Skeletal muscle tissue (tissue), 5 donors: ENCODE measurements at places on chromosomes 7 and 10. TPM values are rescaled to one million over a fixed set of nuclear protein-coding genes. Genes with fewer than 3 reads are reported as not detected.

Gene HOGA1
- 1.6 TPM for total RNA-seq

Gene ASZ1
- not detected for total RNA-seq

Gene OGDHL
- 0.52 TPM for total RNA-seq

Gene PRKG1
- total RNA-seq, result 44.9 TPM

Gene KIAA1549
- 4.2 TPM for total RNA-seq

Gene RHOBTB1
- 29.2 TPM for total RNA-seq

Gene PSD
- total RNA-seq, result 3.7 TPM

Gene NPSR1
- total RNA-seq, result 1.6 TPM

Gene H2AZ2
- 96.0 TPM for total RNA-seq

Gene GDF10
- 1.0 TPM for total RNA-seq

Gene UBN2
- 11.5 TPM for total RNA-seq

Gene INHBA
- total RNA-seq, result 4.7 TPM

Gene PGAM2
- total RNA-seq, result 618 TPM

Gene PROSER2
- 1.0 TPM for total RNA-seq

Gene MSMB
- total RNA-seq, result not detected

Gene PNLIPRP1
- not detected for total RNA-seq
